Hindlimb muscle (tissue), 1 donor: ENCODE measurements at places on chromosomes 2 and 18. TPM values are rescaled to one million over a fixed set of nuclear protein-coding genes. Genes with fewer than 3 reads are reported as not detected.

Gene SKA1
- 2.7 TPM for polyA plus RNA-seq

Gene SMCHD1
- 33.0 TPM for polyA plus RNA-seq

Gene SPP2
- not detected for polyA plus RNA-seq

DNA sequence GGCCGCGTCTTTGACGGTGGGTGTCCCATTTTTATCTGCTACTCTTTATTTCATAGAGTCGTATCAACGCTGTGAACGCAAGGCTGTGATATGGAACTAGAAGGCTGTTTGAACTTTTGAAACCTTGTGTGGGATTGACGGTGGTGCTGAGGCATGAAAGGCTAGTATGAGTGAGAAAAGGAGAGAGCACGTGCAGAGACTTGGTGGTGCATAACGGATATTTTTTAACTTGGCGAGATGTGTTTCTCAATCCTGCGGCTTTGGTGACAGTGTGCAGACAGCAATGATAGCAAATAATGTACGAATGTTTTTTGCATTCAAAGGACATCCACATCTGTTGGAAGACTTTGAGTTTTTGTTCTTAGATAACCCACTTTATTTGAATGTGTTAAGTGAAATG, 6.2 kb downstream of the HES6 start:
- DNase-seq: no peak

DNA sequence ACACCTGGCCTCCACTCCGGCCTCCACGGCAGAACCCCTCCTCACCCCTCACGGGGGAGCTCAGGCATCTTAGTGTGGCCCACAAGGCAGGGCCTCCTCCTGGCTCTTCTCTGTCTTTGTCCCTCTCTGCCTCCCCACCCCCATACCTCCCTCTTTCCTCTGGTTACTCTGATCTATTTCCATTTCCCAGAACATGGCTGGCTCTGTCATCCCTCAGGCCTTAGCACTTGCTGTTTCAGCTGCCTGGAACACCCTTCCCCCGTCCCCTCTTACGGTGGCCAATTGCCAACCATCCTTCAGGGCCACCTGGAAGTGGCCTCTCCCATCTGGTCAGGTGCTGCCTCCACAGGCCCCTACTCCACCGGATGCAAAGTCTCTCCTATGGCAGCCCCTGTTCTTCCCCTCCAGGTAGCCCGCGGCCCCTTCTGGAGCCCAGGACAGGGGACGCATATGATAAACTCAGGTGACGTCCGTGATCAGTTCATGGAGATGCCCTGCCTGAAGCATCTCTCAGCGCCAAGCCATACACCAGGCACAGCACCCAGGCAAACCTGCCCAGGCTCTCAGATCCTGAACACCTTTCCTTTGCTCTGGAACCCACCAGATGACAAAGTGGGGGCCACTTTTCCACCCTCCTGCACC, 3.6 kb upstream of the ECEL1 start:
- DNase-seq: no peak

- no peak for DNase-seq
Observed at GRCh38 chr2:46010223-46010924, 286.8 kb upstream of the EPAS1 start.

DNA sequence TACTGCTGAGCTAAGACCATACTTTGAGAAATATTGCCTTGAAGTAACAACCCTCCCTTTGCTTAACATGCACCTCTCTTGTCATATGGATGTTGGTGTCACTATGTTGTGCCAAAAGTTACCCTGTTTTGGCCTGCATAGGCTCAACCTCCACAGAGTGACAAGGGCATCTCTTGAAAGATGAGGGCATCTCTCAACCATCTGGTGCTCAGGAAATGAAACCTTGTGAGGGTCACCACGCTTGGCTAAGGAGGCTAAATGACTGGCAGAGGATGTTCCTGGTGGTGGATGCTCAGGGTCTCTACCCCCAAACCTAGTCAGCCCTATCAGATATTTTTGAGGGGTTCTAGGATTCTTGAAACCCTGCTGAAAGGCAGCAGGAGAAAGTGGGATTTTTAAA, 2.3 kb downstream of the LHCGR start:
- DNase-seq: no peak
